ENCODE measurements at places on chromosomes 5 and 9.

- no peaks in the 10 kb centered on the region for H3K36me3 ChIP-seq
- no peak overlapping the region for H3K27ac ChIP-seq
- H3K27me3 ChIP-seq = no peaks in the 10 kb centered on the region
- no peaks in the 10 kb centered on the region for H3K4me1 ChIP-seq
These were observed 466.0 kb downstream of the CAAP1 start for GRCh38 chr9:26426551-26427131.

DNA sequence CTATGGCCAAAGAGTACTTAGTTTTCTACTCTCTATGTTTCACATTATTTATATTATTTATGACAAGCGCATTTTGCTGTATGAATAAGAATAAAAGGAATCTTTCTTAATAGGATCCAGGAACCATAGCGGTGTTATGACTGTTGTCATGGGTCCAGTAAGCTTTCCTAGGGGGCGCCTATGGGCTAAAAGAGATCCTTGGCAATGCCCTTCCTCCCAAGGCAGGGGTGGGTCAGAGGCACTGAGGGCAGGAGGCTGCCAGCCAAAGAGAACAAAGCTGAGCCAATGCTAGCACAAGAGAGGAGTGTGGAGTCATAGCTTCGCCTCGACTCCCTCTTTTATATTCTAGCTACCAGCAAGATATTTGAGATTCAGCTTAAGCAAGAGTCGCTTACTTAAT, 98.4 kb upstream of the GNAQ start:
- no peak overlapping the region for H3K27ac ChIP-seq
- H3K27me3 ChIP-seq = no peaks in the 10 kb centered on the region
- H3K4me3 ChIP-seq = no peak overlapping the region
- H3K36me3 ChIP-seq = peaks cover 2% of the 10 kb centered on the region
- peaks cover 15% of the 10 kb centered on the region for H3K4me1 ChIP-seq

DNA sequence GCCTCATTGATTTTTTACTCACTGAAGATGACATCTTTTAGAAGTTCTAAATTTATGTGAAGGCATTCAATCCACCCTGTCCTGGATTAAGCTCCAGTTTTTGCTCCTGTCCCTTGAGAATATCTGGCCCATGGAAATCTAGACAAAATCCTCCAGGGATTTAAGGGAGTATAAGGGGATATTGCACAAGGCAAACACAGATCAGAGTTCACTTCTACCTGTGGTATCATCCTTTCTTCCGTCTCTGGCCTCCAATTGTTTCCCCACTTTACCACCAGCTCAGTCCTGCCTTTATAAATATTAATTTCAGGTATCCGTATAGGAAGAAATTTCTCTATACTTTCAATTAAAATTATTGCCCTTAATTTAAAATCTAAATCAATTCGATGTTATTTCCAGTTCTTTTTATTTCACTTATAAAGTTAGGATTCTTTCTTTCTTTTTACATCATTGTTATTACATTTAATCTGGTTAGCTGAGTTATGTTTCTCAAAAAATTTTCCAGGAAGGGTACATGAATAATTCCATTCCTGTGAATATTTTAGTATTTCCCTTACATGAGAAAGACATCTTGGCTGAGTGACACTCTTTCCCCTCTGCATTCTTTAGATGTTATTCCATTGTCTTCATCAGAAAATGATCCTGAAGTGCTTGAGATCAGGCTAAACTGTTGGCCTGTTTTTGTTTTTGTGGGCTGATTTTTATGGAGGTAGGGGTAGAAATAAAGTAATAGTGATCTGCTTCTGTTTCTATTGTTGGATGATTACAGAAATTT, 194.3 kb upstream of the MAP3K1 start:
- H3K4me1 ChIP-seq = peaks cover 13% of the 10 kb centered on the region
- H3K27ac ChIP-seq = no peak overlapping the region
- H3K36me3 ChIP-seq = peaks cover 2% of the 10 kb centered on the region
- no peak for DNase-seq
- H3K27me3 ChIP-seq = no peaks in the 10 kb centered on the region

GRCh38 chr5:135008556-135008955, 25.5 kb downstream of the PITX1 start:
- no peak for DNase-seq
- no peak overlapping the region for H3K27ac ChIP-seq
- no peaks in the 10 kb centered on the region for H3K27me3 ChIP-seq
- peaks cover 12% of the 10 kb centered on the region for H3K36me3 ChIP-seq
- H3K4me1 ChIP-seq = no peaks in the 10 kb centered on the region

GRCh38 chr9:89601306-89601705, 3.5 kb upstream of the GADD45G start:
- no peaks in the 10 kb centered on the region for H3K27me3 ChIP-seq
- H3K4me1 ChIP-seq = peaks cover 15% of the 10 kb centered on the region
- no peak for DNase-seq
- no peaks in the 10 kb centered on the region for H3K36me3 ChIP-seq
- H3K4me3 ChIP-seq = no peak overlapping the region

DNA sequence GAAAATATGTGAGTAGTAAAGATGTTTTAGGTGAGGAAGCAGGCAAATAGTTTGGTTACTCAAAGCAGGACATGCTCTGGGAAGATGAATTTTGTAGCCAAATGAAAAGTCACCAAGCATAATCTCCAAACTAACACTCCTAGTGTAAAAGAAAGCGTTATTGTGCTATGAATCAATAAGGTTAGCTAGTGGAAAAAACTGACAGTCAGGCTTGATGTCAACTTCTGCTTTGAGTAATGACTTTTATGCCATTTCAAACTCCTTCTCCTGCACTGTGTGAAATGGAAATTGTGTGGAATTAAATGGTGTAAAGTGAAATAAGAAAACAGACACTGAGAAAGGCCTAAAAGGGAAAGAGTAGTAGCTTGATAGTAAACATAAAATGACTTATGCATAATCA, 637.2 kb upstream of the DMAC1 start:
- H3K4me1 ChIP-seq = peaks cover 4% of the 10 kb centered on the region
- no peak for DNase-seq
- no peak overlapping the region for H3K27ac ChIP-seq
- H3K27me3 ChIP-seq = peaks cover 6% of the 10 kb centered on the region
- H3K36me3 ChIP-seq = no peaks in the 10 kb centered on the region

DNA sequence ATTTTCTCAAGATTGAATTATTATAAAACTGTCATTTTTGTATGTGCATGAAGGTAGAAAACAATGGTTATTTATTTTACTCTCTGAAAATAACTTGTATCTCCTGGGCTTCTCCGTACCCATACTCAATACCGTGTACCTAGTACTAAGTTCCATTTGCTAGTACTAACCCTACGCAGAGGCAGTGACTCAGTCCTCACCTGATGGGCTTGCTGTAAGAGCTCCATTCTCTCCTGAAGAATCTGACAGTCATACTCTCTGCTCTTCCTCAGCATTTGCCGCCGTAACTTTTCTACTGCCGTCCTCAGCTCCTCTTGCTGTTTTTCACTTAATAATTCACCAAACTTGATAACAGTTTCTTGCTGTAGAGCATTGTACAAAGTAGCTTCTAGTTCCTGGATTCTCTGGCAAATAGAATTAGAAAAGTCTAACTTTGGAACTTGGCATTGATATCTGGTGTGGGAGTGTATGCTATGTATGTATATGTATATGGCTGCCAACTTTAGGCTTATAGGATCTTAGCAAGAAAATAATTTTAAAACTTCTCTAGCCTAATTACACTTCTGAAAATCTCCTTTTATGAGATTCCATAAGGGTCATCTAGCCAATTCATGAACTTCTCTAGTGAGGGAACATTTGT, 108.0 kb upstream of the DPYSL3 start:
- H3K36me3 ChIP-seq = peaks cover 7% of the 10 kb centered on the region
- DNase-seq = no peak
- H3K4me3 ChIP-seq = no peak overlapping the region
- H3K27ac ChIP-seq = no peak overlapping the region
- H3K4me1 ChIP-seq = no peaks in the 10 kb centered on the region
- no peaks in the 10 kb centered on the region for H3K27me3 ChIP-seq

DNA sequence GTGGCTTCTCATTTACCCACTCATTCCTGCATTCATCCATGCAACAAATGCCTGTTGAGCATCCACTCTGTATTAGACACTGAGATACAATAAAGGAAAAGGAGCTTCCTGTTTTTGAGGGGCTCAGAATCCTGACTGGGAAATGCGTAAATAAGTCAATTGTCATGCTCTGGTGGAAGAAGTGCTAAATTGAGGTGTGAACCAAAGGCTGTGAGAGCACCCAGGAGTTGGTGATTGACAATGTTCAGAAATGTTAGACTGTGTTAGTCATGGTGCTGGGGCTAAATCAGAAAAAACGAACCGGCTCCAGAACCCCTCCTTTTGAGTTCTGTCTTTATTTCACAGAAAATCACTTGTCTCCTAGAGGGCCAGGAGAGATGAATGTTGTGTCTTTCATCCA, 558.6 kb upstream of the SGCD start:
- peaks cover 5% of the 10 kb centered on the region for H3K27me3 ChIP-seq
- H3K27ac ChIP-seq = no peak overlapping the region
- no peak for DNase-seq
- H3K4me3 ChIP-seq = no peak overlapping the region
- H3K4me1 ChIP-seq = no peaks in the 10 kb centered on the region
- no peaks in the 10 kb centered on the region for H3K36me3 ChIP-seq

- peaks cover 22% of the 10 kb centered on the region for H3K27me3 ChIP-seq
- H3K36me3 ChIP-seq = no peaks in the 10 kb centered on the region
- H3K4me3 ChIP-seq = no peak overlapping the region
- H3K27ac ChIP-seq = no peak overlapping the region
These were observed 29.2 kb upstream of the ARHGEF28 start for GRCh38 chr5:73596705-73597328.

DNA sequence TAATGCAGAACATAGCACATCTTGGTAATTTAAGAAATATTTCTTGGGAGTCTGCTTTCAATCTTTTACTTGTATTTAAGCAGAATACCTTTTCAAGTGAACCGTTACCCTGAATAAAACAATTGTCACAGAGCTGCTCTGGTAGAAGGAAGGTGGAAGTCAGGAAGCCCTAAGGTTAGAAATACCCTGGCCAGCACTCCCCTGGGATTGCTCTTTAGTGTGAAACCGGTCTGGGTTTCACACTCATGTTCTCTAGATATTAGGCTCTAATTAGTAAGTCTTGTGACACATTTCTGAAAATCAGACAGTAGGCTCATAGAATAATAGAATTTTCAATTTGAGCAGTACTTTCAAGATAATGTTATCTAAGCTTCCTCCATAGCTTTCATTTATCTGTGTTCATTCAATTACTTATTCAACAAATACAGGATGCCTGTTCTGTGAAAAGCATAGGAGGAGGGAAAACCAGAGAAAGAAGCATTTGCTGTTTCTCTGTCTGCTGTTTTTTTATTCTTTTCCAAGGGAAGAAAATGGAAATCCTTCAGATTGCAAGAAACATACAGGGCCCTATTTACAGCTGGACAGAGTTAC, 825.5 kb downstream of the TLR4 start:
- no peak overlapping the region for H3K4me3 ChIP-seq
- H3K4me1 ChIP-seq = no peaks in the 10 kb centered on the region
- H3K36me3 ChIP-seq = no peaks in the 10 kb centered on the region
- no peak overlapping the region for H3K27ac ChIP-seq

GRCh38 chr9:77811832-77812231, 163.7 kb upstream of the GNA14 start:
- no peak overlapping the region for H3K4me3 ChIP-seq
- no peaks in the 10 kb centered on the region for H3K27me3 ChIP-seq
- DNase-seq = no peak

DNA sequence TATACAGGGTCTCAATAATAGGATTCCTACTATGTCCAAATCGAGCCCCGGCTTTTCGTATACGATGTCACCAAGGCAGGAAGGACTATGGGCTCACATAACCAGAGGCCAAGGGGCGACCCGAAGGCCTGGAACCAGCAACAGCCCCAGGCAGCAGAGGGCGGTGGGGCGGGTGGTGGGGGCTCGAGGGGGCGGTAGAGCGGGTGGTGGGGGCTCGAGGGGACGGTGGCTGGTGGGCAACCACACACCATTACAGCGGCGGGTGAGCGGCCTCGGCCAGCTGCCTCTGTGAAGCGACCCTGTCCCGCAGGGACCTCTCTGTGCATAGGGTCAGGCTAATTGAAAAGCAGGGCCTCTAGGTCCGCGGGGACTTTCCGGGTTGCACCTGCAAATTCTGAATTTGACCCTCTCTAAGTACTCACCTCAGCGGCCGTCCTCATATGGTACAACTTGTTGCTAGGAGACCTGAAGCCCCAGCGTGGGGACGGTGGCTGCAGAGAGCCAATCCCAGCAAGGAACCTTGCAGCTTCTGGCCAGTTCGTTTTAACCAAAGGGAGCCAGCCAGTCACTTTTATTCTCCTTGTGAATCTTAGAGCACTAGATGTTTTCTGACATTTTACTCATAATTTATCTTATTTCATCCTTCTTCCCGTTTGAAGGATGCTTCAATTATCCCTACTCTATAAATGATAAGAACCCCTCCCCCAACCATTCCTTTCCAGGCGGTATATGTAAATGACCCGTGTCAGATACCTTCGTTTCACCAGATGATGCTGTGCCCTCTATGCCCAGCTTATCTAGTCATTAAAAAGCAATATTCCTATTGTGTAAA, at the start of gene NME5:
Gene NME5 (minus strand): TSS at position 480 of the 832 bp plus-strand sequence. CDS start 648 bp downstream, outside the sequence.
- no peaks in the 10 kb centered on the region for H3K36me3 ChIP-seq
- H3K4me1 ChIP-seq = no peaks in the 10 kb centered on the region
- no peak for DNase-seq
- H3K4me3 ChIP-seq = no peak within 1 kb of the TSS
- no peak within 1 kb of the TSS for H3K27ac ChIP-seq
- H3K27me3 ChIP-seq = peaks cover 17% of the 10 kb centered on the region

GRCh38 chr5:149793256-149793550, 63.1 kb downstream of the PPARGC1B start:
- peaks cover 15% of the 10 kb centered on the region for H3K4me1 ChIP-seq
- DNase-seq = no peak
- no peaks in the 10 kb centered on the region for H3K36me3 ChIP-seq
- no peak overlapping the region for H3K27ac ChIP-seq
- no peaks in the 10 kb centered on the region for H3K27me3 ChIP-seq

Data from T-helper 17 cell (primary cell).